ENCODE measurements at places on chromosomes 3 and 15. TPM values are rescaled to one million over a fixed set of nuclear protein-coding genes. Genes with fewer than 3 reads are reported as not detected.

Gene WWTR1
- 34.5 TPM for total RNA-seq

DNA sequence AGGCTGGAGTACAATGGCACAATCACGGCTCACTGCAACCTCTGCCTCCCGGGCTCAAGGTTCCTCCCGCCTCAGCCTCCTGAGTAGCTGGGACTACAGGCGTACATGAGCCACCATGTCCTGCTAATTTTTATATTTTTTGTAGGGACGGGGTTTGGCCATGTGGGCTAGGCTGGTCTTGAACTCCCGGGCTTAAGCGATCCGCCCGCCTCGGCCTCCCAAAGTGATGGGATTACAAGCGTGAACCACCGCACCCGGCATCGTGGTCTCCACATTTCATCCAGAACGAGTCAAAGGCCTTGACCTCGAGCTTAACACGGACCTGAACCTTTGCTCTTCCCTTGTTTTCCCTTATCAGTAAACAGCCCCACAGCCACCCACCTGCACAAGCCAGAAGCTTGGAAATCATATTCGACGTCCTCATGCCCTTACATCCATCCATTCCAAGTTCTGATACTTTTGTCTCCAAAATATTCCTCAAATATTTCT is 1.4 kb upstream of the PTPN23 start:
- peak overlapping the region; percentile 100 for H3K27ac ChIP-seq
- H3K4me1 ChIP-seq = peaks cover 28% of the 10 kb centered on the region
- peak overlapping the region; percentile 97 for H3K4me3 ChIP-seq
- DNase-seq = no peak
- H3K36me3 ChIP-seq = no peaks in the 10 kb centered on the region
- H3K27me3 ChIP-seq = no peaks in the 10 kb centered on the region

GRCh38 chr3:183880121-183880520 is 4.6 kb downstream of the PARL start:
- no peak overlapping the region for H3K27ac ChIP-seq
- H3K4me1 ChIP-seq = peaks cover 27% of the 10 kb centered on the region
- H3K4me3 ChIP-seq = no peak overlapping the region
- no peaks in the 10 kb centered on the region for H3K27me3 ChIP-seq
- peaks cover 4% of the 10 kb centered on the region for H3K36me3 ChIP-seq

GRCh38 chr3:126135071-126135405 is 45.3 kb downstream of the ALDH1L1 start:
- no peak overlapping the region for H3K27ac ChIP-seq
- no peak overlapping the region for H3K4me3 ChIP-seq
- no peak for DNase-seq

DNA sequence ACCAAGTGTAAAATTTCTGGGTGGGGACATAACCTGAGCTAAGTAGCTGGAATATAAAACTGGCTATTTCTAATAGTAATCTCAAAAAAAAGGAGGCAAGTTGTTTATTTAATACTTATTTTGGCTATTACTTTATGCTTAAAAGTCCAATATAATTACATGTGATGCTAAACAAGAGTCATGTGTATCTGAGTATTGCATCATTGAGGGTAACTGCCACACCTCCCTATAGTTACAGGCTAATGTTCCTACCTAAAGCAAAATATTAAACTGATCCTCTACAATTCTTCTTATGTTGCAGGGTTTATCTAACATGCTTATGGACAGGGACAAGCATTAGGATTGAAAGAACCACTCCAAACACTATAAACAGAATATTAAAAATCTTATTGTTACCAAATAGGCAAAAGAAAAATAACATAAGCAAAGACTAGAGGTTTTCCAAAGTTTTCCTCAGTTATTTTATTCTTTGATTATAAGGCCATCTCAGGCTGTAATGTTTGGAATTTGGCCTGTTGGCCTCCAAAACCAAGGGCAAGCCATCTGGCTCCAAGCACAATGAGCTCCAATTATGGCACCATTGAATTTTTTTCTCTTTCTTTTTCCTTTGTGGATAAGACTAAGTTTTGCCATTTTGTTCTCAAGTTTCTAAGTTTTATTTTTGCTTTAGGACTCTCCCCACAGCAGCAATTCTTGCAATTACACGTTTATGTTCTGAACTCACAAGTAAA is 75.8 kb upstream of the ABI3BP start:
- H3K36me3 ChIP-seq = no peaks in the 10 kb centered on the region
- H3K27me3 ChIP-seq = no peaks in the 10 kb centered on the region
- no peak overlapping the region for H3K4me3 ChIP-seq
- H3K27ac ChIP-seq = no peak overlapping the region

Gene TMEM44
- 37.3 TPM for total RNA-seq
